ENCODE measurements at places on chromosomes 13 and 19.

DNA sequence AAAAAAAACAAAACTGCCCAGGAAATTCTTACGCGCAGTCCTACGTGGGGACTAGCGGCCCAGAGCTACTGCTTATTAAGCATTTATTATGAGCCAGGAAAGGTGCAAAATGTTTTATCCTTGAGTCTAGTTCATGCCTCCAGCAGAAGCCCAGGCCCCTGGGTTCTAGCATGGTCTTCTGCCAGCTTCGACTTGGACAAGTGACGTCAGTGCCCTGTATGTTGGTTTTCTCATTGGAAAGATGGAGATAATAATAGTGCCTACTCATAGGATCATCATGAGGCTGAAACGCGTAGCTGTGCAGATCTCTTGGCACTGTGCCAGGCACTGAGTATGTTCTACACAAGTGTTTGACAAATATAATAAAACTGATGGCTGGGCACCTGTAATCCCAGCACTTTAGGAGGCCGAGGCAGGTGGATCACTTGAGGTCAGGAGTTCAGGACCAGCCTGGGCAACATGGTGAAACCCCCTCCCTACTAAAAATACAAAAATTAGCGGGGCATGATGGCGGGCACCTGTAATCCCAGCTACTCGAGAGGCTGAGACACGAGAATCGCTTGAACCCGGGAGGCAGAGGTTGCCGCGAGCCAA, 12.4 kb upstream of the SULT2B1 start:
- DNase-seq, result no peak

DNA sequence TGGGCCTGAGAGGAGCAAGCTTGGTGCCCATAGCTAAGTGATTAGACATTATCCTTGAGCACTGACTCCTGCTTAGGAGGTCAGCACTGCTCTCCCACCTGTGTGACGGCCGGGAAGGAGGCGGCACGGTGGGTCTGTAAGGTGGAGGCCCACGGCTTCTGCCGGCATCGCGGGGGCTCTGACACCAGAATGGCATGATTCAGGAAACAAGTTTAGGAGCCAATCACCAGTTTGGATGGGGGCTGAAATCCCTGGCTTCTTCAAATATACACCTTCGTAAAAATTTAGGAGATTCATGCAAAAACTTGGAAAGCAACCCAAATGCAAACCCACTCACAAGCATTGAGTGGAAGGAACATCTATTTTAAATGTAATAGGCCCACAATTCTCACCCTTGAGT, 307.3 kb upstream of the TSHZ3 start:
- DNase-seq, result no peak

- peak; percentile 54 for DNase-seq
These were observed 16.5 kb downstream of the SIGLEC7 start for GRCh38 chr19:51158474-51159129.

- no peak for DNase-seq
These were observed 487.6 kb downstream of the GPC6 start for GRCh38 chr13:93714171-93714570.

DNA sequence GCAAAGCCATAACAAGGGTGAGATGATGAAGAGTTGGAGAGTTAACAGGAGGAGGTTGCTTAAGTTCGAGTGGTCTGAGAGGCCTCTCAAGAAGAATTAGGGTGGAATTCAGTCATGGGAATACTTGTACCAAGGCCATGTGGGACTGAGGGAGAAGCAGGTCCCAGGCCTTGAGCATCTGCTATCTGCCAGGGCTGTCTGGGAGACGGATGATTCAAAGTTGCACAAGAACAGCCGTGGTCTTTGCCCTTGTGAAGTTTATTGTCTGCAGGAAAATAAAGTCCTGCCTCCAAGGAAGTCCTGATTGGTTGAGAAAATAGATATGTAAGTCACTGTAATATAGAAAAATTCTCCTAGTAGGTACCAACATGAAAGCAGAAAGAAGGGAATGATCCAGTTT, 178.8 kb upstream of the RFC3 start:
- DNase-seq, result no peak

DNA sequence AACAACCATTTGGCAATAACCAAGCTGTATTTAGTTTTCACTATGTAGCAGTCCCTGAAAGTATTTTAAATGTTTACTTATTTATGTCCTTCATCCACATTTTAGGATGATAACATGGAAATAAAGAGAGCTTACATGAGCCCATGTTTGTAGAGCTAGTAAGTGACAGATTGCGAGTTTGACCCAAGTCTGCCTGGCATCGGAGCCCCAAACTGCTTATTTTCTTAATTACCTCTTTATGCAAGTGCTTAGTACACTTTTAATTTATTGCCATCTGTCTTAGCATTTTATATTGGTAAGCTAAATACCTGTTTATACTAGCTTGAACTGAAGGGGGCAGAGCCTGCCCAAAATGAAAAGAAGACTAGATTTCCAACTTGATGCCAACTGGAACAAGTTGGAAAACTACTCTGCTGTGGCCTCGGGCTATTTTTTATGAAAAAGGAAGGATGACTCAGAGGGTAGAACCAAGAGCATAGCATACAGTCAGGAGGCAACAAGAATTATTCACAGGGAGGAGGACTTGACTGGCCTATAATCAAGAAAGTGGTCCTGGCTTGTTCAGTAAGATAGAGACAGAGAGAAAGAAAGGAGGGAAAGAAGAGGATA, 150.2 kb downstream of the NDFIP2 start:
- DNase-seq, result no peak

DNA sequence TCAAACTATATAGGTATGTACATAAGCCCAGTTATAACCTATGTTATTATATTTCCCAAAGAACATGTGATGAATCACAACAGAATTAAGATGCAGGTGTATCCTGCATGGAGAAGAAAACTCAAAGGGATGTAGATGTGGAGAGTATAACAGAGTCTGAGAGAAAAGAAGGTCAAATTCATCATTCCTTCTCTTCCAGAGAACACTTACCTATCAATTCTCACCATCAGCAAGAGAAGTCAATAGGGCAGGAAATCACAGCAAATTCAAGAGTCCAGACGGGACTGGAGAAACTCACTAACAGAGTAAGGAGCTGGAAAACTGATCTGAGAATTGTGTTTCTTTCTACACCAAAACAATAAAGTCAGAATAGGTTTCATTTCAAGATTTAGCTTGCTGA, 28.4 kb downstream of the DIAPH3 start:
- no peak for DNase-seq

DNA sequence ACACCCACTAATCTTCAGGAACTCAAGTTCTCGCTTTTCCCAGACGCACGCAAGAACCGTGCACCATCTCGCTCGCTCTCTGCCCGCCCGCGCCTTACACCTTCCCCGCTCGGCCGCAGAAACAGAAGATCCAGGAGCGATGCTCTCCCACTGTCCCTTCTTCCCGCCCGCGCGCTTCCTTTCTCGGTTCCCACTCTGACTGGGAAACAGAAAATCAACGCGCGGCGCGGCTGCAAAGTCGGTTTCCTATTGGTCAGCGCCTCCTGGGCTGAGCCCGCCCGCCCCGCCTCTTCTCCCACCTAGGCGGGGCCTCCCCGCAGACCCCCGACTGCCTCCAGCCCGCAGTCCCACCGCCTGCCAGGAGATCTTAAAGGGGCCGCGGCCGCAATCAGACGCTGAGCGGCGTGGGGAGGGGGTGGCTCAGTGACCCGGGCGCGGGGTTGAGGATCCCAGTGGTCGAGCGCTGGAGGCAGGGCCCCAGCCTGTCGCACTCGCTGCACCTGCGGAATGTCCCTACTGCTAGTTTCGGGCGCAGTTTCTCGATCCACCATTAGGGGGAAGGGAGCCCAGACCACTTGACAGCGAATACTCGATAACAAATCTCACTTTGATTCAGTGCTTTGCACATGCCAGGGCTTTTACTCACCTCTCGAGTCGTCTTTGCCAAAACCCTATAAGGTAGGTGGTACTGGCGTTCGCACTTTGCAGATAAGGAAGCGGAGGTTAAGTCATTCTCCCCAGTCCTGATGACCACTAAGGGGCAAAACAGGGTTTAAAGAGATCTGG, 700 bp upstream of the SLC25A23 start:
- peak; percentile 92 for DNase-seq

GRCh38 chr19:14559916-14560775, 11.7 kb downstream of the NDUFB7 start:
- DNase-seq, result no peak

DNA sequence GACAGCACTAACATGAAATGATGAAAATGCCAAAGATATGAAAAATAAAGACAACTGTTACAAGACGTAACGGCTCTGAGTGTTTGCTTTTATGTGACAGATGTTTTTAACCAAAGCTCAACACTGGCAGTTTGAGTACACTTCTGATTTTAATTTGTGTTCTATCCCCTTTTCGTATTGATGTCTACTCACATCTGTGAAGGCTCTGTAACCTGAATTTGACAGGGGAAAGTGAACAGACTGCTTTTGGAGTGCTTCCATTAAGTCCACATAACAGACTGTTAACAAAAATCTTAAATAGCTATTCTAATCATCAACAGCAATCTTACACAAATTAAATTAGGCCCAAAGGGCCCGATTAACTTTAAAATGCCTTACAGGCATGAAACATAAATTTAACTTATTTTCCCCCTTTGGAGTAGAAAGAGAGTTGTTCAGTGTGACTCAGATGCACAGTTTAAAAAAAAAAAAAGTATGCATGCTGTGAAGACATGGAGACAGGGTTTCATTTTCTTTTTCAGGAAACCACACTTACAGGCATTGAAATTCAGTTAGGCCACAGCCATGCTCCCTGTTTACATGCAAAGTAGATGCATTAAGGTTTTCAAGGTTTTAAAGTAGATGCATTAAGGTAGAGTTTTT, 16.3 kb upstream of the RNASEH2B start:
- no peak for DNase-seq

GRCh38 chr13:86282442-86282841, 483.2 kb upstream of the SLITRK6 start:
- DNase-seq, result no peak

DNA sequence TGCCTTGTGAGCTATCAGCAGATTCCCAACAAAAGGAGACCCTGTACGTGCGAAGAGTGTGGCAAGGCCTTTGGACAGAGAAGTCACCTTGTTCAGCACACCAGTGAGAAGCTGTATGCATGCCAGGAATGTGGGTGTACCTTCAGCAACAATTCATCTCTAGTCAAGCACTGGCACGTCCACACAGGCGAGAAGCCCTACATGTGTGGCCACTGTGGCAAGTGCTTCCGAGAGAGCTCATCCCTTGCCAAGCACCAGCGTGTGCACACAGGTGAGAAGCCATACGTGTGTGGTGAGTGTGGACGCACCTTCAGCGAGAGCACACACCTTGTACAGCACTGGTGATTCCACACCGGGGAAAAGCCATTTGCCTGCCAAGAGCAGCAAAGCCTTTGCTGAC, 7.6 kb upstream of the ZSCAN22 start:
- DNase-seq, result no peak

DNA sequence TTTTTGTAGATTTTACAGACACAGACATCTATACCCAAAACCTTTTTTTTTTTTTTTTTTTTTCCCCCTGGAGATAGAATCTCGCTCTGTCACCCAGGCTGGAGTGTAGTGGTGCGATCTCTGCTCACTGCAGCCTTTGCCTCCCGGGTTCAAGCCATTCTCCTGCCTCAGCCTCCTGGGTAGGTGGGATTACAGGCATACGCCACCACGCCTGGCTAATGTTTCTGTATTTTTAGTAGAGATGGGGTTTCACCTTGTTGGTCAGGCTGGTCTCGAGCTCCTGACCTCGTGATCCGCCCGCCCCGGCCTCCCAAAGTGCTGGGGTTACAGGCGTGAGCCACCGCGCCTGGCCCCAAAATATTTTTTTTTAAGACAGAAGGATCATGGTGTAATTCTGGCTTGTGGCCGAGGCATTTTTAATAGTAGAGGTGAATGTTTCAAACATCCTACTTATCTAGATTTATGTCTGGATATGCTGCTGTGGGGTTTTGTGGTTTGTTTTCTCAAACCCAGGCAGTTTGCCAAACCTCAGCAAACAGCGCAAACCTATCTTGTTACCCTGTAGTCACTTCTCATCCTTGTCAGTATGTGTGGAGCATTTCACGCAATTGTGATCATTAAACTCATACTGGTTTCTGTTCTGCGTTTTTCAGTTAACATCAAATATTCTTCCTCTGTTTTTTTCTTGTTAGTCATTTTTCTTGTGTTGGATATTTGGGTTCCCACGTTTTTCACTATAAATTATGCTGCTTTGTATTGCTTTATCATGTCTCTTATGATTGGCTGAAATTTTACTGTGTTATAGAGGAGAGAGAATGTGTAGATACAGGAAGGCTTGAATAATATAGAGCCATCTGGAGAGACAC, 36.2 kb upstream of the GARRE1 start:
- peak; percentile 54 for DNase-seq

DNA sequence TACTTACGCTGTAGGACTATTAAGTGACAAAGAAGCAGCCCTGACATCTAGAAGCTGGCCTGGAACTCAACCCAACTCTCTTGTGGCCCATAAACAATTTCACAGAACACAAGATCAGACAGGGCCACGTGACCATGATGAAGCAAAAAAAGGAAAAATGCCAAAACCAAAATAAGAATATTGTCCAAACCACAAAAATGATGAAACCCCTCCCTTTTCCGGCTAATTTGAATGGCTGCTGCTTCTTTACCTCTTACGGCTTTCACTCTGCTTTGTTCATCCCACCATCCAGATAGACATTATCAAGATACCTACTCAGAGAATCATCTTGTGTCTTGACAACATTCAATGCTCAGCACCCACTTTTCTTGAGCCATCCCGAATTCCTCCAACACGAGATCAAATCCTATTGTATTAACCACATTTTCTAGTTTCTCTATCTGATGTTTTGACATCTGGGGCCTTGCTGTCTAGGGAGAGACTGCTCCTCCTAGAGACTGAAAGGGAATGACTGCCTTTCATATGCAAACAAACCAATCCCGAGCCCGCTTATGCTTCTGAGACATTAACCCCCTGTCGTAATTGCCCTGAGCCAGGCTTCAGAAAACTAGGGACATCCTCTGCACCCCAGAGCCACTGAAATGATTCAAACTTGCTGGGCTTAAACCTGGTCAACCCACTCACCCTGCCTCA, 186.3 kb downstream of the TDRD3 start:
- DNase-seq, result no peak

DNA sequence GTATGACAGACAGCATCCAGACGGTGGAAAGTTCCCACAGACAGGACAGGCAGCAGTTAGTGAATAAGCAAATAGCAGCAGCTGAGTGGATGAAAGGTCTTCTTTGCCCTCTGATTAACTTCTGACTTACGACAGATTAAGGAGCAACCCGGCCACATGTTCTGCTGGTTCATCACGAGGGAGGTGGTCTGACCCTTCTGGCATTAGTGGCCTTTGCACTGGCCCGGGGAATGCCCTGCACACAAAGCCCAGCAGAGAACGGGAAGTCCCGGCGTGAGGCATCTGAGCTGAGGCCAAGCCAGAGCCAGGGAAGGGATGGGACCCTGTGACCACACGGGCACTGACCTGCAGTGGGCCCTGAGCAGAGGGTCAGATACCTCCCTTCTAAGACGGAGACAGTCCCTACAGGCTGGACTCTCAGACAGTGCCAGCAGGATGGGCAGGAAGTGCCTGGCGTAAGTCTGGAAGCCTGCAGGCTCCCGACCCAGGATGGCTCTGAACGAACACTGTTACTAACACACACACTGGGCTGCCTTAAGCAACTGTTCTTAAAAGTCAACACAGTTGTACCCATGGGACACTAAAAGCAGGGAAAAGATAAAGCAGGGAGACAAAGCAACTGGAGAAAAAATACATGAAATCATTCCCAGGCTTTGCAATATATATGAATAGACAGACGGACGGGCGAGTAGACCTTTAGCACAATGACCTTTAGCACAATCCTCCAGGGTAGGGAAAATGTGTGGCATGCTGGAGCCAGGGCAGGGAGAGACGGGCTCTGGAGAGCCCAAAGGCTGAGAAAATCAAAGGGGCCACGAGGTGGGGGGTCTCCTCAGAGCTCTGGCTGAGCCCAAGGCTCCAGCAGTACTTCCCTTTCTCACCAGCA, 6.3 kb downstream of the C19orf12 start:
- DNase-seq, result no peak

Measured in stimulated activated naive CD4-positive, alpha-beta T cell (primary cell).